ENCODE measurements at places on chromosomes 13 and 19.

DNA sequence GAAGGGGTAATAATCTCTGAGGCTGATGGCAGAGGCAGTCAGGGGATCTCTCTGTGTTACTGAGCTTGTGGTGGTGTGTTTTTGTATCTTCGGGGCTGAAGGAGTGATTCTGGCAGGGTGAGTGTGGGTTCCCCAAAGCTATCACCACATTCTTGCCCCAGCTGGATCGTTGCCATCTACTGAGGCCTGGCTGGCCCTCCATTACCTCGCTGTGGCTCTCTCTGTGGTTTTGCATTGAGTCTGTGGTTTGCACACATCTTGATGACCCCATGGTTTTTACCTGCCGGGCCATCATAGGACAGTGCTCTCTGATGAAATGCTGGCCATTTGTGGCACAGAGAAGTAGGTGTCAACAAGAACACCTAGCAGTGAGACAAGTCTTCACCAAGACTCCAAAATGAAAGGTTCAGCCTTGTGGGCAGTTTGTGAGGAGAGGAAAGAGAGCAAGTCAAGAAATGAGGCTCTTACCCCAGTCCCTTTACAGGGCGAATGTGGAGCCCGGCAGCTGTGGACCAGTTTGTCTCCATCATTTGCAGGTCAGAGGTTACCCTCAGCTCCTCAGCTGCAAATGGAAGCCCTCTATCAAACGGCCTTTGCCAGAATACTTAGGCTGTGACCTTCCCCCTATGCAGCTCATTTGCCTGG lies 69.0 kb upstream of the NPAS1 start:
- no peak for DNase-seq

DNA sequence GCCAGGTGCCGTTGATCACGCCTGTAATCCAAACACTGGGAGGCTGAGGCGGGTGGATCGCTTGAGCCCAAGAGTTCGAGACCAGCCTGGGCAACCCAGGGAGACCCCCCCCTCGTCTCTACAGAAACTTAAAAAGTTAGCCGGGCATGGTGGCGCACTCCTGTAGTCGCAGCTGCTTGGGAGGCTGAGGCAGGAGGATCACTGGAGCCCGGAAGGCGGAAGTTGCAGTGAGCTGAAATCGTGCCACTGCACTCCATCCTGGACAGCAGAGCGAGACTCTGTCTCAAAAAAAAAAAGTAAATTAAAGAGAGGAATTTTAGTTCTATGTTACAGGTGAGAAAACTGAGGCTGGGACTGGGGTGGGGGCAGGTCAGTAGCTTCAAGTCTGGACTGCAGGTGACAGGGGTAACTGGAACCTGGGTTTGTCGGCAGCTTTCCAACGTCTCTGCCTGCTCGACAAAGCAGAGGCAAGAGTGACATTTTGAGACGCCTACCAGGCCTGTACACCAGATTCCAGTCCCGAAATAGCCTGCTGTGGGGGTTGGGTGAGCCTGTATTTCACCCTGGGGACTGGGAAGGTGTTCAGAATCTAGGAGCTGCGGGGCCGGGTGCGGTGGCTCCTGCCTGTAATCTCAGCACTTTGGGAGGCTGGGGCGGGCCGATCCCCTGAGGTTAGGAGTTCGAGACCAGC lies 1.2 kb downstream of the SELENOW start:
- DNase-seq: no peak

GRCh38 chr19:12774588-12775555 lies at the start of gene HOOK2:
HOOK2 (minus strand) TSS chr19:12775552; CDS start chr19:12775449, 103 bp downstream.
- no peak for DNase-seq

GRCh38 chr19:29212356-29212647 lies 649 bp downstream of the UQCRFS1 start:
- DNase-seq: no peak

DNA sequence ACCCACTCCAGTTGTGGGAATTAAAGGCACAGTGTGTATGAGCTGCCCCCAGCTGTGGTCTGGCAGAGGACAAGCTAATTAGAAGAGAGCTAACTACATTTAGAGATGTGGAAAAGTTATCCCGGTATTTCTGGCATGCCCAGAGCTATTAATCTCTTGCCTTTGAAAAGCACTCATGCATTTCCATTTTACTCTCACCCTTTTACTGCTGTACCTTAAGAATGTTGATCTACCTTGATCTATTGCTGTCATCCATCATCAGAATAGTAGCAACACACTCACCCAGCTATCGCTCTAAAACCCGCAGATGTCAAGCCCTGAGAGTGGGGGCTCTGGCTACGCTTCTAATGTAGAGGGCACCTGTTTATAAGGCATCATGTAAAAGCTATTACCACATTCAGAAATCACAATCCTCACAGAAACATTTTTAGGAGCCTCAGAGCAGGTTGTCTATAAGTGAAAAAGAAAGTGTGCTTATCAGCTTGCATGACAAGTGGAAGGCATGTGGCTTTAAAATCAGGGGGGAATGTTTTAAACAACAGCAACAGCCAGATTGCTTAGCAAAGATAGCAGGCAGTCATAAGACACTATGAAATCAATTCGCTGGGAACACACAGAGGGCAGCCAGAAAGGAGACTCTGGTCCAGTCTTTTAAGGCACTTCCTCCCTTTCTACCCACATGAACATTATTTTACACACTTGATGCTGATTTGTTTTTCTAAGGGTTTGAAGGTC lies 224.2 kb upstream of the IRS2 start:
- DNase-seq: no peak
